ENCODE measurements at places on chromosomes 6 and 20. TPM values are rescaled to one million over a fixed set of nuclear protein-coding genes. Genes with fewer than 3 reads are reported as not detected.

- DNase-seq = no peak
Measured at GRCh38 chr6:38378801-38379200, 260.9 kb downstream of the BTBD9 start.

- DNase-seq = no peak
Measured at GRCh38 chr6:19444481-19444880, 392.7 kb upstream of the ID4 start.

DNA sequence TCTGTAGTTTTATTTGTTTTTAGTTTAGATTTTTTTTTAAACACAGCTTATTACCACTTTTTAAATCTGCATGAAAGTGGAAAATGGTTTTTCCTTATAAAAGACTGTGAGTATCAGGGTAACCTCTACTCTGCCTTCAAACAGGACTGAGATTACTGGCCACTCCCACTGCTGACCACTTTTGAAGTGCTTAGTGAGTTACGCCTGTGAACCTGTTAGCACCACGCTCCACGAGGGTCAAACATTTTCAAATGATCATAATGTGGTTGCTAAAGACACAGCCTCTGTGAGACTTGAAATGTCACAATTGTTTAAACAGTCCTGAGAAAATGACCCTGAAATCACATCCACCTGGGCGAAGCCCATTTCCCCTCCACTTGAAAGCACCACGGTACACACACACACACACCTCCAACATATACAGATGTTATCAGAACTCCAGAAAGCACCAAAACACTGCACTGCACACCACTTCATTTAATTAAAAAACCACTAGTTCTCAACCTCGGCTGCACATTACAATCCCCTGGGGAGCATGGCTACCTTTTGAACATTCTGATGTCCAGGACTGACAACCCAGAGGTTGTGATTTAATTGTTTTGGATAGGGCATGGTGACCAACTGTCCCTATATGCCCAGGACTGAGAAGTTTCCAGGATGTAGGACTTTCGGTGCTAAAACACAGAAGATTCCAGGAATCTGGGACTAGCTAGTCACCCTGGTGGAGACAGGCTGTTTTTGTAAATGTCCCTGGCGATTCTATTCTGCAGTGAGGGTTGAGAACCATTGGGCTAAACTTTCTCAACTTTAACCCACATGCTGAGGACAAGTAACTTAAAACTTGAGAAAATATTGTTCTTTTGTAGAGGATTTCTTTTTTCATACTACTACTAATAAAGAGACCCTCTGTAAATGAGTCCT lies 176.4 kb upstream of the MYLIP start:
- no peak for DNase-seq

The ANKRD66 gene
- not detected for polyA plus RNA-seq

The ZC3H12D gene
- 0.42 TPM for polyA plus RNA-seq

DNA sequence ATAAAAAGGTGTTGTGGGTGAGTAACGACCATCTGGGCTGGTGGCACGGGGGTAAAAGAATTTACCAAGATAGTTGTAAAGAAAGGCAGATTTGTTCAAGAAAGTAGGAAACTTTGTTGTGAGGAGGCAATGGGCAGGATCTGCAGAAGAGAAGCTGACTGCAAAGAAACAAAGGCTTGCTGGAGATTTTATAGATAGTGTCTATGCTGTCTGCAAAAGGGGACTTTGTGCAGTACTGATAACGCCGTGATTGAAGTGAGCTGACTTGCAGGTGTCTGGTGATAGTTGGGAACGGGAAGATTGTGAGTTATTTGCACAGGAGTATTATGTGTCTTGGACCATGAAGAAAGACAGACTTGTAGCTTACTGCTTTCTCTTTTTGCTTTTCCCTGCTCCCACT lies 36.8 kb upstream of the GSTA3 start:
- DNase-seq = no peak

The OPN5 gene
- not detected for polyA plus RNA-seq

- no peak for DNase-seq
Measured at GRCh38 chr6:168671028-168671862, 230.3 kb downstream of the SMOC2 start.

The ARMC12 gene
- polyA plus RNA-seq = 0.56 TPM

- no peak for DNase-seq
Measured at GRCh38 chr6:55049866-55050265, 124.4 kb upstream of the HCRTR2 start.

- DNase-seq = no peak
Measured at GRCh38 chr6:7467007-7467897, 74.2 kb upstream of the DSP start.

GRCh38 chr6:34044945-34045595 lies 100.8 kb downstream of the GRM4 start:
- no peak for DNase-seq

Measured in urinary bladder (tissue), 4 donors.